ENCODE measurements at places on chromosomes 16 and 17.

DNA sequence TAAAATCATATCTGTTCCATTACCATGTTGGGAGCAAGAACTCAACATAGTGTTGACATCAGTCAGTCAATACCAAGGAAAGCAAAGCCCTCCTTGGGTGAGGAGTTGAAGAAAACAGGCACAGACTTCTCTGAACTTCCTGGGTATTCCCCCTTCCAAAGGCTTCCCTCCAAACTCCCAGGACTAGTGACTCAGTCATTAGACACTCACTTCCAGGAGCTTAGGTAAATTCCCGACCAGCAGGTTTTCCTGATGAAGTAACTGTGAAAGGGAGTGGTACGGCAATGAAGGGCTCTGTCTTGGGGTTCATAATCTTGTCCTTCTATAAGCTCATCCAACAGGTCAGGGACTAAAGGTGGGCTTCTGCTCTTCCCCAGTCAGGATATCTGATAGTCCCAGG, 293.8 kb upstream of the AXIN2 start:
- no peak for DNase-seq

- DNase-seq, result no peak
These were observed 56.2 kb upstream of the CACNG5 start for GRCh38 chr17:66778531-66779236.

GRCh38 chr16:53129281-53130158, 74.7 kb downstream of the CHD9 start:
- no peak for DNase-seq

DNA sequence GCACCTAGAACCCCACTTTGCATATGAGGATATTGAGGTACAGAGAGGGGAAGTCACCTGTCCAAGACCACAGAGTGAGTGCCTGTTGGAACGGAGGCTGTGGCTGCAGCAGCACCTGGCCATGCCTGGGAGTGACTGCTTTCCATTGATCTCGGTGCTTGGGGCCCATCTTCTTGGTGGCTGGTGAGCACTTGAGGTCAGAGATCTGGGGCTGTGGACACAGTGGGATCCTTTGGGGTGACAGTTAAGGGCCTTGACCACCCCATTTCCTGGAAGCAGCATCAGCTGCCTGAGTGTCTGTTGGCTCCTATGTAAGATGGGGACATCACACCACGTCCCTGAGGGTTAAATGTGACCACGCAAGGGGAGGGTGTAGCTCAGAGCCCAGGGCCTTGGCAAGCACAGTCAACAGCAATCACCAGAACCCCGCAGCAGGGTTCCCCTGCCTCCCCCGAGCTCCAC, 111.7 kb downstream of the IRF8 start:
- no peak for DNase-seq

DNA sequence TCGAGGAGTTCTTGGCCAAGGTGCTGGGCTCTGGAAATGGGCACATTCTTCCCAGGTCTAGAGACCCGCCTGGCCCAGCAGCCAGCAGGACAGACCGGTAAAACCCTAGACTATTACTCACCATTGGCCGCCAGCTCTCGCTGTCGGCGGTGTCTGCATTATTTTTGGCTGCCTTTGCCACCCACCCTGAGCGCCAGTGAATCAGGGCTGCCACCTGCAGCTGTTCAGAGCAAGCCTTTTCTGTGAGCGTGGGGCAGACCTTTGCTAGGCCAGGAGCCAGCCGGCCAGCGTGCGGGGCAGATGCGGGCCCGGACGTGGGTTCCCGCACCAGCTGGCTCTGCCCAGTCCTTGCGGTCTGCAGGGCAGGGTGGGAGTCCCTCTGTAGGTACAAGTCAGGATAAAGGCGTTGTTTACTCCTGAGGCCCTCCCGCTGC, 15.8 kb upstream of the CLEC18A start:
- no peak for DNase-seq

- no peak for DNase-seq
These were observed 6.2 kb downstream of the SP2 start for GRCh38 chr17:47902039-47902744.

DNA sequence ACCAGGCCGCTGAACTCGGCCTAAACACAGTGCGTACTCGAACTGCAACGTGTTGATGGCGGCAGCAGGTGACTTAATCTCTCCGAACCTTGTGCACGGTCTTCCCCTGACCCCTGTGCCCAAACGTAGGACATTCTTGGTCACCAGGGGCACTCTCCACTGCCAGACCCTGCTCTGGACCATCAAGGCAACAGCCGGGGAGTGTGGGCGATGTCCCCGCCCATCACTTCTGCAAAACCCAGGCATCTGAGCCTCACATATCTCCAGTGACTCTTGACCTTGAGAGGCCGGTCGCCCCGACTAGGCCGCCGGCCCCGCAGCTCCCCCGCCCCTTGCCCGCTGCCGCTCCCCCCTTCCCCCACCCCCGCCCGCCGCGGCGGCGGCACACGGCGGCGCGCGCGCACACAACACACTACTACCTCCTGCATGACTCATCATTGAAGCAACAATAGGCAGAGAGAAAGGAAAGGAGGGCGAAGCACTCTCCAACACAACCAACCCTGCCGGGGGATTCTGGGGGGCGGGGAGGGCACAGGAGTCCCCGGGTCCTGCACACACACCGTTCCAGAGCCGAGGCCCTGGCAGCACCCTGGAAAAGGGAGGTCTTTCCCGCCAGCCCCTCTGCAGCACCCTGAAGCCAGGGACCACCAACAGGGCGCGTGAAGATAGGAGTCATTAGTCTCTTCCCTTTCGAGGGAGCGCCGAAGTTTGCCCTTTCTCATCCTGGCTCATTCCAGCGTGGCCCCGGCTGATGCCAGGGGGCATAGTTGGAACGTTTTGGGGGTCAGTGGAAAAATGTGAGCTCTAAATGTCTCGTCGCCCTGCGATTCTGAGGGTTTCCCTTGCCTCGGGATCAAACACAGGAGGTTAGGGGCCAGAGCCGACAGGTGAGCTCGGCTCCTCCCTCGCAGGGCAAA, 1.9 kb downstream of the MNT start:
- peak; percentile 53 for DNase-seq
